ENCODE measurements at places on chromosomes 5 and 9.

DNA sequence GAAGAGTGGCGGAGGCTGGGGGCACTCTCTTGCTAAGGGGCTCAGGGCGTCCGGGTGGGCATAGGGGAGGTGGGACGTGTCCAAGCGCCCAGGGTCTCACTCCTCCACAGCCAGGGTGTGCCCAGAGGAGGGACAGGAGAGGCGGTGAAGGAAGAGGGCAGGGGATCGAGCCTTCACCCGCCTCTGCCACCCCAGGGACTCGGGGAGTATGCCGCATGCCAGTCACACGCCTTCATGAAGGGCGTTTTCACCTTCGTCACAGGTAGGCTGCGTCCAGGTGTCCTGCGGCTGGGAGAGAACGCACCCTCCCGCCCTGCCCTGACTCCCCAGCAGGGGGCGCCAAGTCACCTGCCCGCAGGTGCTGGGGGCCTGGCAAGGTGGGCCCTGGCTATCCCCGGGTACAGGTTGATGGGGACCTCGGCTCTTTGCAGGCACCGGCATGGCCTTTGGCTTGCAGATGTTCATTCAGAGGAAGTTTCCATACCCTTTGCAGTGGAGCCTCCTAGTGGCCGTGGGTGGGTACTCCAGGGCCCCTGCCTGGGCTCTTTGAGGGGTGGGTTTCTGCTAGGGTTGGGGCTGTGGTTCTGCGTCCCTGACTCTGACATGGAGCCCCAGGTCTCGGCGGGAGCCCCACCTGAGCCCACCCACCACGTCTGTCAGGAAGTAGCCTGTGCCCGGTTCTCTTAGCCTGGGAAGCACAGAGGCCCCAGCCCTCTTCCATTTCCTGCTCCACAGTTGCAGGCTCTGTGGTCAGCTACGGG is 552 bp downstream of the TMEM141 start:
- DNase-seq: peak; percentile 35

- no peak for DNase-seq
Observed at GRCh38 chr9:114244570-114244969, 78.3 kb upstream of the ORM1 start.

GRCh38 chr9:107488375-107489143 is 1.0 kb downstream of the KLF4 start:
- no peak for DNase-seq

GRCh38 chr5:119212676-119213075 is 141.8 kb downstream of the DMXL1 start:
- DNase-seq: no peak

GRCh38 chr5:95086927-95087815 is 197.7 kb downstream of the MCTP1 start:
- DNase-seq: no peak

GRCh38 chr5:32074401-32074800 is 99.7 kb downstream of the GOLPH3 start:
- no peak for DNase-seq

- no peak for DNase-seq
Observed at GRCh38 chr5:168123631-168124528, 167.6 kb upstream of the WWC1 start.

DNA sequence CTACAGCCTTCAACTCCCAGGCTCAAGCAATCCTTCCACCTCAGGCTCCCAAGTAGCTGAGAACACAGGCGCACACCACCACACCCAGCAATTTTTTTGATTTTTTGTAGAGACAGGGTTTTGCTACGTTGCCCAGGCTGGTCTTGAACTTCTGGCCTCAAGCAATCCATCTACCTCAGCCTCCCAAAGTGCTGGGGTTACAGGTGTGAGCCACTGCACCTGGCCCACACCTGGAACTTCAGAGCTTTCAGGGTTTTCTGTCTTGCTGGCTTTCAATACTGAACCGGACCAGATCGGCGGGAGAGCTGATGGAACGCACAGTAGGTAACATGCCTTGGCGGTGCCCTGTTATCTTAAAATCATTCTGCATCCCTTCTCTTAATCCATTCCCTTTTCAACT is 30.8 kb downstream of the IPPK start:
- no peak for DNase-seq

DNA sequence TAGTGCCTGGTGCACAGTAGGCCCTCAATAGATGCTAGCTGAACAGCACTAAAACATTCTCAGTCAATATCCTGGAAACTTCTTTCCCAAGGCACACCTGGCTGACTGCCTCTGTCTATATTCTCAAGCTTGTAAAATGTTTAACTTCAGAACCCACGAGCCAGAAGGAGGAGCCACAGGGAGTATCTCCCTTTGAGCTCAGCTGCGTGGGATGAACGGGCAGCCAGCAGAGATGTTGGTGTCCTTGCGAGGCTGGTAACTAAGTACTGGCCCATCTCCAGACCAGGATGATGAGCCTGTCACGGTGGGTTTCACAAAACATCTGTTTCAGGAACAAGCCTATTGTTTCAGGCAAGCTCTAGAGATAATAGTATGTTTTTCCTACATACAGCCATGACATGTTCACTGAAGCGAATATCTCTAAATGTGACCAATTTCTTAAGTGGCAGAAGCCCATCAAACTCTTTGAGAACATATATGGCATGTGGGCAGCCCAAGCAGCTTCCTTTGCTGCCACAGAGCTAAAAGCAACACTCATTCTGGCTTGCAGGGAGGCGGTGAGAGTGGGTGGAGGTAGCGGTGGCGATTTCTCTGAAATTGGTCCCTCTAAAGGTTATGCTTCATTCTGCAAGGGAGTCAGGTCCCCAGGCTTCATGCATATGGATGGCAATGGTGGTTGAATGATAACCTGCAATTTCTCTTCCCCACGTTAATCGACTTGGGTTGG is 206.2 kb downstream of the TTLL11 start:
- no peak for DNase-seq

GRCh38 chr9:120915854-120916470 is 10.6 kb downstream of the TRAF1 start:
- DNase-seq: no peak

DNA sequence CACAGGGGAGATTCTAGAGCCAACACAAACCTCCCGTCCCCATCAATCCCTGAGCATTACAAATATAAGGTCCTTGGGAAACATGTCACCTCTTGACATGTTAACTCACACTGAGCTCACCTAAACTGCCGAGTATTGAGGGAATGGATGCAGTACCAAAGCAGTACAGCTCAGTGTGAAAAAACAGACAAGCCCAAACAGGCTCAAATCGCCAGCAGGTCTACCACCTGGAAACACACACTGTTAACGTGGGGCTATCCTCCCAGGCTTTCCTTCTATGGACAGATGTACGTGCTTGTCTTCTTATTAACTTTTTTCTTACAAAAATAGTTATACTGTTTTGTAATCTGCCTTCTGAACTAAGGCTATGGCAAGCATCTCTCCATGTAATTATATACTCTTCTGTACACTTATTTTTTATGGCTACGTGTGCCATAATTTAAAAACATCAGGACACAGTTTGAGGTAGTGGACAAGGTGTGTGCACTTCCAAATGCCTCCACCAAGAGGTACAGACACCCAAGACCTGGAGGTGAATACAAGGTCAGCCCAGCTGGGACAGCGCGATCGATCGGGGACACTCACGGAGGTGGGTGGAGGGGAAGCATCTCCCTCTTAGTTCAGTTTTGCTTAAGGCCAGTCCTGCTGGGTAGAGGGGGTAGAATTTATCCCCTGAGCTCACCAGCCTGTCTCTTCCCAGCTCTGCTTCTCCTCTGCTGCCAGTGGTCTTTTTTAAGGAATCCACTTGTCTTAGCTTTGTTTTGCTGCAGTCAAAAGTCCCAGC is 76.5 kb downstream of the DAP start:
- DNase-seq: no peak

DNA sequence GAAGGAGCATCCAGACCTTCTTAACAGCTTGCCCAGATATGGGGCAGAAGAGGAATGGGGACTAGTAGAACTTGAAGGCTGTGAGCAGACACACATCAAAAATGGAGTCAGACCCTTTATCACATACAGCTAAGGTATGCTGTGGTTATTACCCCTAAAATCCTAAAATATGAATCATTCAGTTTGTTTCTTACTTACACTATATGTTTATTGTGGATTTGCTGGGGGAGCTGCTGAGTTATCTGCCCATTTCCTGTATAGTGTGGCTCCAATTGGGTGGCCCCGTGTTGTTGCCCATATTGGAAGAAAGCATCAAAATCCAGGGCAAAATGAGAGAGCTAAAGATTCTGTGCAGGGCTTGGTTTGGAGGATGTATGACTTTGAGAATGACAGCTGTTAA is 56.9 kb downstream of the AP3S1 start:
- DNase-seq: no peak

DNA sequence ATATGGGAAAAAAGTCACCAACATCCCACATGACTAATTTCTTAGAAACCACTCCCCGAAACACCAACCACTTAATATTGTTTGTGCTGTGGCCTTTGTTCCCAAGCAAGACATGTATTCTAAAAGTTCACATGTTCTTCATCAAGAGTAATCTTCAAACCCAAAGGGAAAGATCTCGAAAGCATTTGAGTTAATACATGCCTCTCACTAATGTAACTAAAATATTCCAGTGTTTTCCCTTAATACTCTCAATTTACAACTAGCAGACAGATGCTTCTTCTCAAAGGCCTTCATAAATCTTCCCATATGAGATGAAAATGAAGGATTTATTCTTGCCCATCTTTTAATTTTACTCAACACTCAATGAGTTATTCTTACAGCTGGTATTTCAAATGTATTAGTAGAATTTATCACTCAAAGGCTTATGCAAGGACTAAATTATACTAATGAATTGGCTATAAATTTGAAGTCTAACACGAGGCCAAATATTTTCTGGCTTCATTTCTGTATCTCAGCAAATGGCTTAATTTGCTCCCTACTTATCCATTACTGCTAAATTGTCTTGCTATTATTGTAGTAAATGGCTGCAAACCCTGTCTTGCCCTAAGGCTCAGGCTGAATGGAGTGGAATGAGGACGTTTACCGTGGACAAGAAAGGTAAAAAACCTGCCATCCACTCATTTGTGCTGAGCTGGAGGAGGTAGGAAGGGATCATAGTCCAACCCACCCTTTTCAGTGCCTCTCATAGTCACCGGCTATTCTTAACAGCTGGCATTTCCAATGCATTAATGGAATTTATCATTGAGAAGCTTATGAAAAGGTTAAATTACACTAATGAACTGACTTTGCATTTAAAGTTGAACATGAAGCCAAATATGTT is 474.4 kb downstream of the RASEF start:
- no peak for DNase-seq

- no peak for DNase-seq
Observed at GRCh38 chr5:41636605-41637004, 126.2 kb upstream of the PLCXD3 start.

DNA sequence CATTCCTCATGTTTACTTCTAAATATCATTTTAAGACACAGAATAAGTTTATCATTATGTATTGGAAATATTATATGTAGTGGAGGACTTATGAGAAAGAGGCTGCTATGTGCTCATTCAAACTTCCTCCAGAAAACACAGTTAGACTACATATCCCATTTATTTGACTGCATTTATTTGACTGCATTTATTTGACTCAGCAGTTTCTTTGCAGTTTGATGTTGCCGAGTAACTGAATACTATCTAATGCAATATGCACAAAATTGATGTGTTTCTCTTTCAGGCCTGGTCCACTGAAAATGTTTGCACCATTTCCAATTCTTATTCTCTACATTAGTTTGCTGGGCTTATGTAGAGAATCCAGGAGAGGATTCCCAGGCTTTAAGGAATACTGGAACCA is 89.9 kb upstream of the FBN2 start:
- DNase-seq: no peak

DNA sequence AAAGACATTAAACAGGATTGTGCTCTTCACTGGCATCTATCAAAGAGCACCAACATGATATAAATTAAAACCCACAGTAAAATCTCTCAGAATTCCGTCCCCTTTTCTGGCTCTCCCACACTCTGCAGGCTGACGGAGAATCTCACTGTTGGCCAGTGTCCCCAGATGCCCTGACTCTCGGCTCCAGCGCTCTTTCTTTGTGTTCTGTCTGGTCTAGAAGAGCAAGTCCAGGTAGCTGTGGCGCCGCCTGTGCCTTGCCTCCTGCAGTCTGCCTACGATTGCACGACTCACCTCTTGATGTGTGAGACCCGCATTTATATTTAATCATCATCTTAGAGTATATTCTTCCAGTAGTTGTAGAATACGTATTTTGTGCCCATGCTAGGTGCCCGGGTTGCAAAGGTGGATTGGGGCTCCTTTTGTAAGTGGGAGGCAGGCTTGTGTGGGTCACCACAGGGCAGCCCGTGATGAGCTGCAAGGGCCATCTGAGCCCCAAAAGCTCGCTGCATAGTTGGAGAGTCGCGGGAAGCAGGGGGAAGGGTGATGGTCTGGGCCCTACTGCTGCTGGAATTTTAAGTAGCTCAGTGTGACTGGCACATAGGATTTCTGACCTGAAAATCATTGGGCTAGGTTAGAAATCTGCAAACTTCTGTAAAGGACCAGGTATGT is 55.6 kb downstream of the EHMT1 start:
- DNase-seq: no peak

- DNase-seq: no peak
Observed at GRCh38 chr9:131545786-131546335, 538 bp downstream of the PRRT1B start.

Data from stimulated activated CD8-positive, alpha-beta memory T cell treated with anti-CD3 and anti-CD28 coated beads, Interleukin-12 subunit alpha, Interleukin-12 subunit beta, amount 100 ng/mL, for 1 hour (primary cell).